HEK293T (cell line): ENCODE measurements at places on chromosomes 6 and 20.
A peak's percentile ranks its signal among the peaks of the same experiment; 100 is the strongest.

- no peak for DNase-seq
Observed at GRCh38 chr6:125469915-125470314, 168.1 kb upstream of the HDDC2 start.

- DNase-seq: no peak
Observed at GRCh38 chr6:80363501-80364122, 257.1 kb downstream of the BCKDHB start.

GRCh38 chr6:33771146-33772081 lies 17.5 kb downstream of the LEMD2 start:
- peak; percentile 85 for DNase-seq

DNA sequence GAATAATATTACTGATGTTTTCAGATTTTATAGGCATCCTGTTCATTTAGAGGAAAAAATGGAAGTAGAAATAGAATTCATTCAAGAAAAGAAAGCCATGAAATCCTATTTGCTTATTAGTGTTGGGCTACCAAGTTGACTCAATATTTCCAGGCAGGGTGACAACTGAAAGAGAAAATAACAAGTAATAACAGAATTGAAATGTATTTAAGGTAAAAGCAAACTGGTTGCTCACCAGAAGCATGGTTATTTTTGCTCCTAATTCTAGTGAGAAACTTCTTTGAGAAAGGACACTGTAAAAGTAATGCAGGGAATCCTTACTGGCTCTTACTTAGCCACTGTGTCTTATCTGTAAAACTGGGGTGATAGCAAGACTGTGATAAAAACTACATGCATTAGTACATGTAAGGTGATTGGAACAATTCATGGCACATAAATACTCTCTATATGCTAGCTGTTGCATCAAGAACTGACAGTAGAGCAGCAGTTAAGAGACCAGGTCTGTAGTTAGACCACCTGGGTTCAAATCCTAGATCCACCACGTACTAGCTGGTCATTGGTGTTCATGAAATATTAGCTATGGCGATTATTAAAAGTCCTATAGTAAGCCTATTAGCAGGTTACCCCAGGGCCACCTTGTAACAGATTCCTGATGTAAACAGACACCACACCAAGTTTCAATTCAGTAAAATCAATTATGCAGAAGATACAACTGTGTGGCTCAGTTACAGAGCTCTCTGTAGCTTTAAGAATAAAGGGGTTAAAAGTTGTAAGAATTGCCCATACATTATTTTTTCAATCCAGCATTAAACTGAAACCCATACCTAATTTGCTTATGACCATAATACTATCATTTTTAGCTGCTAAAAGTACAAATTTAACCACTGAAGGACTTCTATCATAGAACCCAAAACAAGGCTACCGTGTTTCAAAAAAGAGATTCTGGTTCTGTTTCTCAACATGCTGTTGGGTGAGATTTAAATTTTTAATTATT lies 159.2 kb upstream of the COL21A1 start:
- no peak for DNase-seq

GRCh38 chr6:55812509-55812908 lies 62.9 kb downstream of the BMP5 start:
- DNase-seq: no peak

- no peak for DNase-seq
Observed at GRCh38 chr6:122198922-122199321, 200.5 kb upstream of the HSF2 start.

DNA sequence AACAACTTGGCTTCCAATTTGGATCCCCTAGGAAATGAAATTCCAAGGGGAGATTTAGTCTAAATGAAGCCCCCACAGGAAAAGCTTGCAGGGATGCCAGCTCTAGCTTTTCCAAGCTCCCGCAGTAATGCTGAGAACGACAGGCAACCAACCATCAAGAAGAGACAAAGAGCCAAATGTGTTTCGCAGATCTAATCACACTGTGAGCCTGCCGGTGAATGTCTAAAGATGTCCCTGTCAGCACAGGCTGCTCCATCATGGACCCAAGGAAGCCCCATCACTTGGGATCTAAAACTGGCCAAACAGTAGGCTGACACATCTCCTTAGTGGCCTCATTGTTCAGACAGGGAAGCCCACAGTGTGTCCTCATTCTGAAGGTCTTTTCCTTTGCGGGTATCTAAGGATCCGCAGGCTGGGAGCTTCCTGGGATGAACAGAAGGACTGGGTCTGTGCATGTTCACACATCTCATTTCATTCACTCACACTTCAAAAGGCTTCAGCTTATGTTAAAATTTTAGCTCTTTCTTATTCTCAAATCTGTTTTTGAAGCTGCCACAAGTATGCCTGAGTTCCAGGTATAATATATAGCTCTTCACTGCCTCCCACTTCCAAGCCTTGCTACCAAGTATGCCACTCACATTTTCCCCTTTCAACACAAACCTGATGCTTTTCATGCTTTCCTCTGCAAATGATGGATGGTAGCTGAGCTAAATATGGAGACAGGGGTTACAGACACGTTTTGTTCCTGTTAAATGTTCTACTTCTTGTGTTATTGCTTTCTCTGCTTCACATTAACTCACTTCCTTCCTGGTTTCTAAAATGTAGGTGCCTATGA lies 229.8 kb downstream of the HIVEP2 start:
- DNase-seq: no peak

DNA sequence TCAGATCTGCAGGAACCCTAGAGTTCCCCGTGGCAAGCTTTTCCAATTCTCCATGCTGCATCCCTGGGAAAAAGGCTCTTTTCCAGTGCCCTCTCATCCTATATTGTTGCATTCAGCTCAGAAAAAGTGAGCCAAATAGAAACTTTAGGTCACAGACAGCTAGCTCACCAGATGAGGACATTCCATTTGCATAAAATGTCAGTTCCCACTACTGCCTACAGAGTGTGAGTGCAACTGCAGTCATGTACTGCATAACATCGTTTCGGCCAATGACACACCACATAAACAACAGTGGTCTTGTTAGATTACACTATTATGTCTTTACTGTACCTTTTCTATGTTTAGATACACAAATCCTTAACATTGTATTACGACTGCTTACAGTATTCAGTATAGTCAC lies 8.6 kb downstream of the HS3ST5 start:
- DNase-seq: no peak

GRCh38 chr20:43432498-43432897 lies 25.2 kb upstream of the SRSF6 start:
- no peak for DNase-seq

GRCh38 chr20:14878676-14879019 lies 541.2 kb upstream of the FLRT3 start:
- DNase-seq: no peak

DNA sequence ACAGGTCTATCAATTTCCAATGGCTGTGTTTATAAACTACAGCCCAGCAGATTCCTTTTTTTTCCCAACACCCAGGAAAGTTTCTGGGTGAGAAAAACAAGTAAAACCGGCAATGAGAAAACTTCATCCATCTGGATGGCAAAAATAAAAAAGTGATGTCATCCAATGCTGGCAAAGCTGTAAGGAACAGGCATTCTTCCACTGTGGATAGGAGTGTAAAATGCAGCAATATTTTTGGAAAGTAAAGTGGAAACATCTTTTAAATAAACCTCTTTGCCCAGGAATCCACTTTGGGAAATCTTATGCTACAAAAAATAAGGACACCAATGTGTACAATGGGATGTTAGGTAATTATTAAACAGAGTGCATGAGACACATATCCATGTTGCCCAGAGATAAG lies 102.1 kb upstream of the NT5E start:
- no peak for DNase-seq

DNA sequence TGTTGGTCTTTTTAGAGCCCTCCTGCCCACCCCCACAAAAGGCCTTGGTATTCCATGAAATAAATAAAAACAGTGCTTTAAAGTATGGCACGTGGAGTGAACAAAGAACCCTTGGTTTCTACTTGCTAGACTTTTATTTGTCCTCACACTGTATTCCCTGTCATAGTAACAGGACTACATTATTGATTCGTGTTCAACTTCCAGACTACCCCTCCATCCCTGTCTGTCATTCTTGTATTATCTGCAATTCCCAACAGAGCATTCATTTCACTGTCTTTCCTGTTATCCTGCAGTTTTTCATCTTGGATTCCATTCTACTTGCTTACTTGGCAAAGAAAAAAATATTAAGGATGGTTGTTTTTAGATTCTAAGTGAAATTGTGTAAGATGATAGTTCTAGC lies 307.4 kb upstream of the CNR1 start:
- no peak for DNase-seq

- DNase-seq: no peak
Observed at GRCh38 chr6:79203753-79204253, 30.7 kb downstream of the HMGN3 start.

DNA sequence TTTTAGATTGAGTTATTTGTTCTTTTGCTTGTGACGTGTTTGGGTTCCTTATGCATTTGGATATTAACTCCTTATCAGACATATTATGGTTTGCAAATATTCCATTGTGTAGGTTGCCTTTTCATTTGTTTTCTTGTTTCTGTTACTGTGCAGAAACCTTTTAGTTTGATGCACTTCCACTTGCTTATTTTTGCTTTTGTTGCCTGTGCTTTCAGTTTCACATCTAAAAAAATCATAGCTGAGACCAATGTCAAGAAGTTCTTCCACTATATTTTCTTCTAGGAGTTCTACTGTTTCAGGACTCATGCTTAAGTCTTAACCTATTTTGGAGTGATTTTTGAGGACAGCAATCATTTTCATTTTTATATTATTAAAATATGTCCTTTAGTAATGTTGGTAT lies 113.5 kb downstream of the EPM2A start:
- no peak for DNase-seq

GRCh38 chr6:121901432-121901831 lies 466.0 kb downstream of the GJA1 start:
- no peak for DNase-seq

GRCh38 chr20:62528983-62529891 lies 53.4 kb upstream of the GATA5 start:
- DNase-seq: no peak

- DNase-seq: no peak
Observed at GRCh38 chr20:16551607-16552006, 21.6 kb downstream of the KIF16B start.

GRCh38 chr6:75693534-75693933 lies 55.5 kb upstream of the MYO6 start:
- no peak for DNase-seq

DNA sequence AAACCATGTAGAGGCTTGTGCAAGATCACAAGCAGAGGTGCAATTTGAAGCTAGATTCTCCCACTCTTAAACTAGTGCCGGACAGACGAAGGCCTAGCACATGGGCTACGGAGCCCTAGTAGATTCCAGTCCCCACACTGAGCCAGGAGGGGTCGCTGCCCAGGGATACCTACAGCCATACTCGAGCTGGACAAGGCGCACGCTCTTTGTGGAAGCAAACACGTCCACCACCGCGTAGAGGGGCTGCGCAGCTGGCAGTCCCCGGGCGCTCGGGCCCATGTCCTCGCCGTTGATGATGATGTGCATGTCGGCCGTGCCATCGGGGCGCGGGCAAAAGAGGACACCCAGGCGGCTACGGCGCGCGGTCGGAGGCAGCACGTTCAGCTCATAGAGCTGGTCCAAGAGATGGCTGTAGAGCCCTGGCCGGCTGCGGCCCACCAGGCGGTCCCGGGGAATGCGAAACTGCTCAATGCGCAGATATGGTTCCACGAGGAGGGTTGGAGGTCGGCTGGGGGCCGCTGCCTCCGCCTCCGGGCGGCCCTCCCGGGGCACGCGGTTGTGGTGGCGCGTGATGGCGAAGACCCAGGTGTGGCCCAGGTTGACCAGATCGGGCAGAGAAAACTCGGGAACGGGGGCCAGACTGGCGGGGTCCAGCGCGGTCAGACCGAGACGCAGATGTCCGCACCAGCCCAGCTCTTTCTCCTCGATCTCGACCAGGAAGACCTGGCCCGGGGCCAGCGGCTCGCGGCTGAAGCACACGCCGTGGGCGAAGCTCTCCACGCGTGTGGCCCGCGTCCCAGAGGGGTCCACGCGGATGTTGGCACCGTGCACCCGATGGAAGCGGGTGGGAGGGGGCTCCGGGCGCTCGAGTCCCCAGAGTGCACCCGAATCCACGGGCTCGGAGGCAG lies 677 bp downstream of the NEURL2 start:
- DNase-seq: no peak

DNA sequence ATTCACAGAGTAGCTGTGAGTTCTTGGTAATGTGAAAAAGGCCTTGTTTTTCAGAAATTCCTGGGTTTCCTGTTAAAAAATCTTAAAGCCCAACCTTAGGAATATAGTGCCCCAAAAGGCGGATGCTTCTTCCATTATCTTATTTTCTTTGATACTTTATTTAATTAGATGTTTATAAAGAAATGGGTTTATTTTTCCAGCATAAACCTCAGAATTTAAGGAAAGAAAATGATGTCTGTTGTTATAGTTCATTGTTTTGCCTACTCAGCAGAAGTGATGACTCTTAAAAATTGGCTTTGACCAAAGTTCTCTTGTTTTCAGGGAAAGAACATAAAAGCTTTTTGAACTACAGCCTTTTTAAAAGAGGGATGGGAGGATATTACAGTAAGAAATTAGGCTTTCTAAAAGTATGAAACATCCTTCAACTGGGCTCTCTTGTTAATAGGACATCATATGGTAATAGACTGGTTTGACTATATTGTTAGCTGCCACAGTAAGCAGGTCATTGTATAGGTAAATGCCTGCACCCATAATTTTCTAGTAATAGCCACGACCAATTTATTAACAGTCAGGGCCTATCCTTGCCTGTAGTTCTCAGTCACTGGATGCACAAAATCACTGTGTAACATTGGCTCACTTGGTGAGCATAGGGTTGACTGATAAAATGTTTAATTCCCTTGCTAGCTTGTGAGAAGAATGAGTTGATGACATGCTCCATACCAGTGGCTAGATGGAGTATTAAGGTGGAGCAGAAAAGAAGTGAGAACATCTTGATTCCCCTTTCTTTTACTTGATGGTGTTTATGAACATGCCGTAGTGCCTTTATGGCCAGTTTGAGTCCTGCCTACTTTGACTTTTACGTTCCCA lies 5.2 kb downstream of the SRSF6 start:
- DNase-seq: no peak

DNA sequence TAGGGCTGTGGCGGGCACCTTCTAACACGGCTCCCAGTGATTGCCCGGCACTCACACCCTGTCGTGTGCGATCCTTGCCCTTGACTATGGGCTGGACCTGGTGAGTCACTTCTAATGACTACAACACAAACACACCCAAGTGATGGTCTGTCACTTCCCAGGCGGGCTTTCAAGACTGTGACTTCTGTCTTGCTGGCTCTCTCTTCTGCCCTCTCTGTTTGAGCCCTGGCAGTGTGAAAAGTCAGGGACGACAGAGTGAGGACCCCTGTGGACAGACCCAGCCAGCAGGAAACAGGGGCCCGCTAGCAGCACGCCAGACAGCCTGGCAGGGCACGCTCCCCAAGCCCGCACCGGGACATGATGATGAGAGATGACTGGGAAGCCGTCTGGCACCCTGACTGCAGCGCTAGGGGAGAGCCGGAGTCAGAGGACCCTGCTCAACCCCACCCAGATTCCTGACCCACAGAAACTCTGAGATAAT lies 43.0 kb downstream of the KIF16B start:
- DNase-seq: no peak

DNA sequence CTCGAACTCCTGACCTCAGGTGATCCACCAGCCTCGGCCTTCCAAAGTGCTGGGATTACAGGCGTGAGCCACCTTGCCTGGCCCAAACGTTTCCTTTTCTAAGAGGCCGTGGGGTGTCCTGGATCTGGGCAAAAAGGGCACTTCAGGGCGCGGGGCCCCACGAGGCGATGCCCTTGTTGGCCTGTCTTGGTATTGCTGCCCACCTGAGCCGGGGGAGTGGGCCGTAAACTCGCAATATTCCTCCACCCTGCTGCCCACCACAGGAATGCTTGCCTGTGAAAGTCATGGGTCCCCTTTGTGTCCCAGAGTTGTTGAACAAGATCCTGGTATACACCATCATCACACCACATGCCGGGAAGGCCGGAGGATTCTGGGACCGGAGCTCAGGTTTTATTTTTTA lies 49.0 kb downstream of the SSR1 start:
- no peak for DNase-seq

GRCh38 chr20:8043687-8044282 lies 24.2 kb upstream of the TMX4 start:
- DNase-seq: peak; percentile 55
